ENCODE measurements at places on chromosomes 11 and 22.

DNA sequence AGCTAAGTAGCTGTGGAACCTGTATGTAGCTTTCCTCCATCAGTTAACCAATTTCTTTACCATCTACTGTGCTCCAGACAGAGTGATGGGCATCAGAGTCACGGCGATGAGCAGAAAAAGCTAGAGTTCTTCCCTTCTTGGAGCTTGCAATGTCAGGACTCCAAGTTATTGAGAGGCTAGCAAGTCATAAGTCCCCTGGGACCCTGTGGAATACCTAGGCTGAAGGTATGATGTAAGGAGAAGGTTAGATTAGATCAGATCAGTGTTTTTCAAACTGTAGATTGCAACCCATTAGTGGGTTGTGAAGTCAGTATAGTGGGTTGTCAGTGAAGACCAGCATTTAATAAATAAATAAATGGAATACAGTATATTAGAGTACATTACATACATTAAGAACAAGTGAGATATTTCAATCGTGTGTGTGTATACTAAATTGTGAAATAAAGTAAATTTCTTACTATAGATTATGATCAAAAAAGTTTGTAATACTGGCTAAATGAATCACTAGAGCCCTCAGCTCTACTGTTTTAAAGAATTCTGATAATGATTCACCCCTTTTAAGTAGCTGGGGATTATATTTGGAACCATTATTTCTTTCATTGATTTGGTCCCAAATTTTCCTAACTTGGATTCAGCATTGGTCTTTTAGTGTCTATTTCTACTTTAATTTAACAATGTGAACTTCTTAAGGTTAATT, 52.3 kb downstream of the RASSF10 start:
- no peak for DNase-seq

GRCh38 chr11:57476757-57477506, 16.6 kb downstream of the RTN4RL2 start:
- DNase-seq, result peak; percentile 35

DNA sequence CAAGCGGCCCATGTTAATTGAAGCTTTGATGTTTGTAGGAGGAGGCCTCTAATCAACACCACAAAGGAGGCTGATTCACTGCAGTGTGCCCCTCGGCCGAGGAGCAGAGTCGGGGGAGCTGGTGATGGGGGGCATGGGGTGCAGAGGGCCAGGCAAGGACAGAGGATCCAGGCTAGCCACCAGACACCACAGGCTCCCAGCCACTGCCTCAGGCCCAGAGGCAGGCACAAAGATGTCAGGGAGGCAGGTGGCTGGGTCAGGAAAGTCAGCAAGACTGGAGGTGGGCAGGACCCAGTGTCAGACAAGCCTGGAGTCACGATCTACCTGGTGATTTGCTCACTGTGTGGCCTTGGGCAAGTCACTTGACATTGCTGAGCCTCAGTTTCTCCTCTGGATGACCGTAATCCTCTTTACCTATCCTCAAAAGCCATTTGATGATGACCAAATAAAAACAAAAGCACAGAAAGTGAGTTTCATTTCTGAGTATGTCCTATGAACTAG, 121.0 kb downstream of the BUD13 start:
- no peak for DNase-seq

DNA sequence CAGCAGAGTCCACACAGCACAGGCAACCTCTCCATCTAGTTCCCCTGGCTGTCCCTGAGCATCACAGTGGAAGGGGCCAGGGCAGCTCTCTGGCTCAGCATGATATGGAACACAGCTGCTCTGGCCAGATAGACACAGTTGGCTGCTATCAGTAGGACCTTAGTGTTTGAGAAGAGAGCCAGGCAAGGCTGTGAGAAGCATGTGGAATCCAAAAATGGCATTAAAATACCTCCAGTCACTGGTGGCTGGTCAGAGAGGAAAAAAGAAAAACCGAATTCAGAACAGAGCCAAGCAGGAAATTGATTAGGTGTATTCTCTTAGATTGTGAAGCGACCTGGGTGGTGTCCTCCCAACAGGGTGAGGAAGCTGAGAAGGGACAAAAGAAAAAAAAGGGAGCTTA, 27.9 kb downstream of the SERPINH1 start:
- no peak for DNase-seq

- DNase-seq, result no peak
Observed at GRCh38 chr22:27761665-27762064, 39.9 kb downstream of the MN1 start.

GRCh38 chr11:11411401-11411985, 58.4 kb upstream of the CSNK2A3 start:
- DNase-seq, result no peak

DNA sequence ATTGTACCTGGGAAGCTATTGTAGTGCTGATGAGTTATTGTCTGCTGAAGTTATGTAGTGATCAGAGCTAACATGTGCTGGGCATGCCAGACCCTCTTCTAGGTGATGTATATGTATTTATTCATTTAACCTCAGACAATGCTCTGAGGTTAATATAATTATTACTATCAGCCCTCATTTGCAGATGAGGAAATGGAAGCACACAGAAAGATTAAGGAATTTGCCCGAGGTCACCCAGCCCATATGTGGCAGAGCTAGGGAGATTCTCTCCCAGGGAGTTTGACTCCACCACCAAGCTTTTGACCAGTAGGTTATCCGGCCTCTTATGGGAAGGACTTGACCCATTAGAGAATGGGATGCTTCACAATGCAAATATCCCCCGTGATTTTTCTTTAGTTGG, 114.2 kb upstream of the NAV2 start:
- DNase-seq, result no peak

GRCh38 chr22:35728639-35729308, 11.1 kb downstream of the APOL5 start:
- no peak for DNase-seq

- DNase-seq, result no peak
Observed at GRCh38 chr11:128155590-128155989, 431.8 kb downstream of the ETS1 start.

DNA sequence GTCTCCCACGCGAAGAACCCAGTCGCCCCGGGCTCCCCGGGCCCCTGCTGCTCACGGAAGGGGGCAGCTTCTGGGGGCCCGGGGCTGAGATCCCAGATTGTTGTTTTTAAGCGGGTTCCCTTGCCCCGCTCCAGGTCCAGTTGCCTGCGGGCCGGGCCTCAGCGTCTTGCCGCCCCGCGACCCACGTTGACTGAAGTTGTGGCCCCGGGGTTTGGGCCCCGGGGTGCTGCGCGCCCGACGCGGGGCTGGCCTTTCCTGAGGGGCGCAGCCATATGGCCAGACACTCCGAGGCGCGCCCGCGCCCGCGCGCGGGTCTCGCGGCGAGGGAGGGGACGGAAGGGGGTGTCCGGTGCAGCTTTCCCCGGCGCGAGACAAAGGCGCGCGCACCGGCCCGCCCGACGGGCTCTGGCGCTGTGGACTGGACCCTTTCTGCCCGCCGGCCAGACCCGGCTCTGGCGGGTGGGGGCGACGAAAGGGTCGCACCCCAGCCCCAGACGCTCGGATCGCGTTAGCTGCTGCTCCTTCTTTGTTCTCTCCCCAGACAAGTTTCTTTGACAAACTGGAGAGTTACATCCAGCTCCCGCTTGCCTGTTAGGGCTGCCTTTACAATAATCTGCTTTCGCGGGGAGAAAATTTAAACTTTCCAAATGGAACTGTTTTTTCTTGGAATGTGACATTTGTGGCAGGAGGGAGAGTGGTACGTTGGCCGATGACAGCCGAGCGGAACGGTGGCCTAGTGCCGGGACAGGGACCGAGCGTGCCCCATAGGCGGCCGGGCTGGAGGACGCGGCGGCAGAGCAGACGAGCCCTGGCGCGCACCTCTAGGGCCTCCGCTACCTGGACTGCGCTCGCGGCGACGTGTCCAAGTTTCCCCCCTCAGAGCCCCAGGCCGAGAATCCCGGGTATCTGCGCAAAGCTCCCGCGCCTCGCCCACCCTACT, 716 bp downstream of the AMOTL1 start:
- no peak for DNase-seq

DNA sequence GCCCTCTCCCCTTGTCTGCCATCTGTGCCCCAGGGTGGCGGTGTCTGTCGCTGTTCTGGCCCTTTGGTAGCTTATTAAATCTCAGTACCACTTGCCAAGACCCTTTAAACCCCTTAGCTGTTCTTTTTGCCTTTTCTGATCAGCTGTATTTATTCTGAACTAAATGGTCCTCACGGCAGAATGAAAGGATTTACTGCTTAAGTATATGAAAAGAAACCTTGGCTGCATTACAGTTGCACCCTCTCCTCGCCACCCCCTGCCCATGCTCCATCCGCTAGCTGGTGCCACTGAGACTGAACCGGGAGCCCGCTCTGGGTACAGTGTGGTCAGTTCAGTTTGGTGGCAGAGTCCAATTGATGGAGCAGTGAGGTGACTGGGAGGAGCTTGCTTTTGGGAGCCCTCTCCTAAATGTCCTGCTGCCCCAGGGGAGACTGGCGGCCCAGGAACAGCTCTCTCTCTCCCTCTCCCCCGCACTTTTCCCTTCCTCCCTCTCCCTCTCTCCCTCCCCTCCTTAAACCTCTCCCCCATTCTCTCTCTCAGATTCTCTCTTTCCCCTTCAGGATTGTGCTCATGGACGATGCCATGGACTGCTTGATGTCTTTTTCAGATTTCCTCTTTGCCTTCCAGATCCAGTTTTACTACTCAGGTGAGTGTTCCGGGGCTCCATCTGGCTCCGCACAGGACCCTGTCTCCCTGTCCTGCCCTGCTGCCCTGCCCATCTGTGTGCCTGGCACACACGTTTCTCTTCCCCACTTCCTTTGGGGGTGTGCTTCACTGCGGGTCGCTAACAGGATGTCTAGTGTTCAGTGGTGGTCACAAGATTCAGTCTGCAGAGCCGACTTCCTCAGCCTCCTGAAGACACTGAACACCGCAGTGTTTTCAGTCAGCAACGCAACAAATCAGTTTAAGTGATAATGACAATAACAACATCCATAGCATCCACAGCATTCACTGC, 21.8 kb downstream of the ARFGAP2 start:
- peak; percentile 30 for DNase-seq

DNA sequence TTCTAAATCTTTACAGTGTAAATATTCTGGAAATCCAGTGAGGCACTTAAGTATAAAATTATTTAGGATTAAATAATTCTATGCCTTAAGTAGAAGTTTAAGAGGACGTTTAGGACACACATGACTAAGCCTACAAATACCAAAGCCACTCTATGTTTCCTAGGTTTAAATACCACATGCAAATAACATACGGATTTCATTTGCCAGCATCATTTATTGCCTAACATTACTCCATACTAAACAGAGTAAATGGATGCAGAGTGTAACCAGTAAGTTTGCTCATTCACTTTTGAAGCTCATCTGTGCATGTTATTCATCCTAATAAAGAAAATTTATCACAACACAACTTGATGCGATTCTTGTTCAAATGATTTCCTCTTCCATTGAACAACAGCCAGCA, 4.1 kb downstream of the BDNF start:
- DNase-seq, result no peak

- no peak for DNase-seq
Observed at GRCh38 chr11:102192349-102193066, 82.3 kb downstream of the YAP1 start.

GRCh38 chr22:23831261-23831660, 7.5 kb downstream of the DERL3 start:
- no peak for DNase-seq

DNA sequence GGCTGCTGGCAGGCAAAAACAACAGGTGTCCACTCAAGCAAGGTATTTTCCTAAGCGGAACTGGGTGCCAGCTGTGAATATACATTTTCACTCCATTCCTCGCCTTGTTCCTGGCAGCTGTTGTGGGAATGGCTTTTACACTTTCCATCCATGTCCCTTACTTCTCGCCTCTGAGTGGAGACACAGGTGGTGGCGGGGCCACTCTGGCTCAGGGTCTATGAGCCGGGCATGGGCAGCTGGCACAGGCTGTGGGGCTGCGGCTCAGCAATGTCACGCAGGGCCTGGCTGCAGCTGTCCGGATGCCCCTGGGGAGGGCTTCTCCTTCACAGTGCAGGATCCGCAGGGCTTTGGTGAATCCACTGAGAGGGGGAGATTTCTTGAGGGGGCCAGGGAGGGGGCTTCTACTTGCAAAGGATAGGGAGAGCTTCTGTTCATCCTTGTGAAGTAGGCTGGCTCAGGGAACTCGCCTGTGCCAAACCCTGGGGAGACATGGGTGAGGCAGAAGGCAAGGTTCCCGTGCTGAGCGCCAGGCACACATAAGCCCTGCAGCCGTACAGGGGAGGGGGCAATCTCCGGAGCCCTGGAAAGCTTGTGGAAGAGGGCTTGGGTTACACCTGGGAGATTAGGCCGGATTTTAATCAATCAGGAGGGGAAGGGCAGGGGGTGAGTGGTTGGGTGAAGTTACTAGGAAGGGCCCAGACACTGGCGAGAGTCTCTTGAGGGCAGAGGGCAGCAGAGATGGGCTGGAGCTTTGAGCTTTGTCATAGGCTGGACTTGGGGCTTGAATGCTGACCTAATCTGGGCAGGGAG, 45.7 kb downstream of the KCNQ1OT1 start:
- no peak for DNase-seq

DNA sequence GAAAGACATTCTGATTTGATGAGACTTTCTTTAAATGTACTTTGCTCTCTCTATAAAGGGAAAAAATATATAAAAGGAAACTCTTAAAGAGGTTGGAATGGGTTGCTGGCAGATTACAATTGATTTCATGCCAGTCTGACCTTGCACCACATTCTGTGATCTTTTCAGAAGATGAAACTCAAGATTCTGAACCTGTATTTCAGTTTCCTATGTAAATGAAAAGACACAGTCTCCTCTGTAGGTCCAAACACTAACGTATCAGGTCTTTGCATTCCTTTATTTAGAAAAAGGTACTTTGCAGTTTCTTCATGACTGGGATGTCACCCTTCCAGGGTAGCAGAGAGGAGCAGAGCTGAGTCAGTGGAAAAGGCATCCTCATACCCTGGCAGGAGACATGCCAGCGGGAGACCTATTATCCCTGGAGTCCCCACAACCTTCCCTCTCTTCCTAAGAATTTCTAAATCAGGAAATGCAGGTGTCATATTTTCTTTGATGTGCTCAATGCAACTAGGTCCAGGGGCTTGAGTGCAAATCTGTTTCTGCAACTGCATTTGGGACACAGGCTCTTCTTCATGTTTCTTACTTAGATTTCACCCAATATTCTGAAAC, 282.6 kb downstream of the CADM1 start:
- DNase-seq, result no peak
